ENCODE measurements at places on chromosomes 3 and 15. TPM values are rescaled to one million over a fixed set of nuclear protein-coding genes. Genes with fewer than 3 reads are reported as not detected.

Gene IGF2BP2
- 36.1 TPM for total RNA-seq

Gene XYLB
- total RNA-seq: 4.4 TPM

Gene ADAMTS7
- 12.8 TPM for total RNA-seq

Gene EXD1
- not detected for total RNA-seq

Gene PIK3CB
- total RNA-seq: 13.2 TPM

Gene CPNE4
- total RNA-seq: not detected

Gene TBC1D2B
- 28.6 TPM for total RNA-seq

Gene ERICH6
- total RNA-seq: under 0.01 TPM

Gene CISH
- 0.28 TPM for total RNA-seq

Gene PDCD6IP
- total RNA-seq: 260 TPM

All from regular cardiac myocyte (primary cell).